Upper lobe of left lung (tissue), 6 donors: ENCODE measurements at places on chromosomes 11 and 22. TPM values are rescaled to one million over a fixed set of nuclear protein-coding genes. Genes with fewer than 3 reads are reported as not detected.

UPK2 gene
- total RNA-seq = not detected

FGF3 gene
- not detected for total RNA-seq

LRP4 gene
- total RNA-seq = 2.6 TPM

KLHL35 gene
- total RNA-seq = 4.2 TPM

KCNJ5 gene
- total RNA-seq = 5.0 TPM

SNX32 gene
- total RNA-seq = not detected

CCDC188 gene
- total RNA-seq = 0.80 TPM

MMP1 gene
- total RNA-seq = 1.8 TPM

OR56A1 gene
- total RNA-seq = not detected

COA4 gene
- total RNA-seq = 40.0 TPM

SEC14L6 gene
- total RNA-seq = 22.0 TPM

CTSF gene
- 43.6 TPM for total RNA-seq
